ENCODE measurements at places on chromosomes 6 and 20.
A peak's percentile ranks its signal among the peaks of the same experiment; 100 is the strongest.

DNA sequence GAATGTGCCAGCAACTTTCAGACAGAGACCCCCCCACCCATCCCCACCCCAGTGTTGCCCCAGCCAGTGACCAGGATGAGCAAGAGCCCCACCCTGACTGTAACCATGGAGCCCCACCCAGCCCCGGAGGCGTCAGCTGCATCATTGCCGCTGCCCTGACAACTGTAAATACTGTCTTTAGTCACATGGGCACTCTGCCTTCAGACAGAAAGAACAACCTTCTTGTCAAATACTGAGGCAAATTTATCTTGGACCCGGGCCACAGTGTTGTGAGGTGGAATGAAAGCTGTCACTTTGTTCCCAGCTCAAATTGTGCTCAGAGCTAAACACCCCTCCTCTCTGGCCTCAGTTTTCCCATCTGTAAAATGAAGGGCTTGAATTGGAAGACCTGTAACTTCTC is 23.7 kb downstream of the MOCS3 start:
- no peak for DNase-seq

- DNase-seq, result no peak
Observed at GRCh38 chr6:149211046-149211571, 106.4 kb upstream of the TAB2 start.

DNA sequence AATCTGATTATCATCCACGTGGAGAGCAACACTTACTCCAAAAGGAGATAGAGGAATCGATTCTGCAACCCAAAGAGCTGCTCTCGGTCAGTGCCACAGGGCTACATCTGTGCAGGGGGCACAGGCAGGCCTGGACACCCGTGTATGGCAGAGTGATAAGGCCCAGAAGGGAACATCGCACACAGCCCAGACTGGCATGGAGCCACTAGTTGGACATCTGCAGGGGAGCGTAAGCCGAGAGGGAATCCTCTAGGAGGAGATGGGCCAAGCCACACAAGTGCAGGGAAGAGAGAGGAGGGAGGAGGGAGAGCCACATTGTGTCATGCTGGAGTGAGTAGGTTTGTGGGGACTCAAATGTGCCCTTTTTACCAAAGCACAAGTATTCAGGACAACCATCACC is 50.4 kb upstream of the ENTPD6 start:
- no peak for DNase-seq

DNA sequence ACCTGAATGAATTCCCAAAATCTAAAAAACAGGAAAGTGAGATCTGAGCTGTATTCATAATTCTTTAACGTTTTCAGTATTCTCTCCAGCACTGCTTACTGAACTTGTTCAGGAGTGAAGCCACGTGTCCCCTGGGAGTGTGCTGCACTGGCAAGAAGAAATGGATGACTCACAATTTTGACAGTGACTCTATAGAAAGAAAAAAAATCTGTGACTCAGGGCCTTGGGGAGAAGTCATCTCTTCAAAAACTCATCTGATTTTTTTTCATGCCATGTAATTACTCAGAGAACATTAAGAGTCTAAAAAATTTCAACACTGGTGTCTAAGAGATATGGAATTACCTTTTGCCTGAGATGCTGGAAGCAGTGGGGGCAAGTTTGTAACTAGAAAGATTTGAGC is 39.7 kb downstream of the ANKEF1 start:
- no peak for DNase-seq

GRCh38 chr6:2505624-2506023 is 245.1 kb downstream of the MYLK4 start:
- no peak for DNase-seq

DNA sequence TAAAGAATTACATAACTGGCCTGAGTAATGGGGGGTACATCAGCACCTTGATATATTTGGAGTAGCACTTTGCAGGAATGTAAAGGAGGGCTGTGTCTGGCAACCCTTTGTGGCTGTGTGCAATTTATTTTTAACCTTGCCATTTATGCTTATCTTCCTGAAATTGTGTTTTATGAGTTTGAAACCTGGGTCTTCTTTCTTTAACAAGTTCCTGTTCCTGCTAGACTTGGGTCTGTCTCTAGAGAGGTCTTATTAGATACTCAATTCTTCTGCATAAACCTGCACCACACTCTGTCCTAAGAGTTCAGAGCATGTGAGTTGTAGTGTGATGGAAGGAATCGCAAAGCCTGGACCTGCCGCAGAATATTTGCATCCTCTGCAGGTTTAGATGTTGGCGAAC is 181.0 kb downstream of the JARID2 start:
- peak; percentile 27 for DNase-seq

DNA sequence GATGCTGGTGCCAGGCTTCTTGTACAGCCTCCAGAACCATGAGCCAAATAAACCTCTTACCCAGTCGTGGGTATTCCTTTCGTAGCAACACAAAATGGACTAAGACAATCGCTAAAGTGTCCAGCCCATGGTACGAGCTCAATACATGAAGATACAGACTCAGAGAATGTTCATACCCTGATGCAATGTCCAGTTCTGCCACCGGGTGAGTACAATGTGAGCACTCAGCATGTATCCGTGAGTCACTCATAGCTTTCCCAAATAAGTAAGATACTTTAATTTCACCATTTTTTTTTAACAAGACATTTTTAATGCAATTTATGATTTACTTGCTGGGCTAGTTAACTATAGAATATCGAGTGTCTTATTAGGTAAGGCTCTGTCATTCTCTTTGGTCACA is 26.7 kb upstream of the PDE10A start:
- DNase-seq, result no peak

GRCh38 chr6:12543953-12544352 is 172.6 kb upstream of the PHACTR1 start:
- no peak for DNase-seq

DNA sequence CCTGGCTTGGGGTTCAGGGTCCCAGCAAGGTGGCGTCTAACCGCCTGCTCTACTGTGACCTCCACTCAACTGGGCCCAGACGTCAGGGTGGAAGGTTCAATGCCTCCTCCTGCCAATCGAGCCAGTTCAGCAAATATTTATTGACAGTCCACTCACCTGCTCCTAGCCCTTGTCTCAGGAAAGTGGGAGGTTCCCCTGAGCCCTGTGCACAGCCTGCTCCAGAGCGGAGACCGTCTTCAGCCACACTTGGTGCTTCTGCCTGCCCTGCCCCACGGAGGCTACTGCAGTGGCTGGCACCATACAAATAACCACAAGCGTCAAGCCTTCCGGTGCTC is 6.1 kb downstream of the CCDC167 start:
- no peak for DNase-seq

GRCh38 chr6:113707194-113707593 is 150.0 kb upstream of the MARCKS start:
- DNase-seq, result no peak

DNA sequence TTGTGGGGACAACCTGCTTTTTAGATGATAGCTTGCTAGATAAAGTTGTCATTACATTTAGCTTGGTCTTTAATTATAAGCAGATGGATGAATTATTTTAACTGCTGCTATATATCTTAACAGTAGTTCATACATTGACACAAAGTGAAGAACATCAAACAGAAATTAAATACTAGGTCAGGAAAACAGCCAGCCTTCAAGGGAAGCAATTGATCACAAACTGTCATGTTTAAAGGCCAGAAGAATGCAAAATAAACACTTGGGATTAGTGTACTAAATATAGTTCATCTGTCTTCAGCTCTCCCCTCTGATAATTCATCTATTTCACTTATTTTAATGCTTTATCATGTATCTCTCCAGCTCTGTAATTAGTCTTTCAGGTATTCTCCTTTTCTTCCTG is 225.1 kb upstream of the FERMT1 start:
- DNase-seq, result no peak

DNA sequence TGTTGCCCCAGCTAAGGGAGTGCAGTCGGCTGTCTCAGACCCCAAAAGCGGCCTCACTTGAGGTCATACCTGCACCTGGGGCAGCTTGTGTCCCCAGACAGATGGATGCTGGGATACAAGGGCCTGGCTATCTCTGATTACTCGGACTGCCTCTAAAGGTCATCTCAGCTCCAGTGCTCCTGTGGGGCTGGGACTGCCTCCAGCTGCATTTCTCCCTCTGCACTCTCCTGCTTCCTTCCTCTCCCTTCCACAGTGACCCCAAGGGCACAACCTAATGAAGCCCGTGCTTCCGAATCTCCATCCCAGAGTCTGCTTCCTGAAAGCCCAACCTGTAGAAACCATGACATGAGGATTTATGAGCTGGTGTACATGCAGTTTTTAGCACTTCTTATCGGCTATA is 22.8 kb upstream of the OCSTAMP start:
- DNase-seq, result no peak

DNA sequence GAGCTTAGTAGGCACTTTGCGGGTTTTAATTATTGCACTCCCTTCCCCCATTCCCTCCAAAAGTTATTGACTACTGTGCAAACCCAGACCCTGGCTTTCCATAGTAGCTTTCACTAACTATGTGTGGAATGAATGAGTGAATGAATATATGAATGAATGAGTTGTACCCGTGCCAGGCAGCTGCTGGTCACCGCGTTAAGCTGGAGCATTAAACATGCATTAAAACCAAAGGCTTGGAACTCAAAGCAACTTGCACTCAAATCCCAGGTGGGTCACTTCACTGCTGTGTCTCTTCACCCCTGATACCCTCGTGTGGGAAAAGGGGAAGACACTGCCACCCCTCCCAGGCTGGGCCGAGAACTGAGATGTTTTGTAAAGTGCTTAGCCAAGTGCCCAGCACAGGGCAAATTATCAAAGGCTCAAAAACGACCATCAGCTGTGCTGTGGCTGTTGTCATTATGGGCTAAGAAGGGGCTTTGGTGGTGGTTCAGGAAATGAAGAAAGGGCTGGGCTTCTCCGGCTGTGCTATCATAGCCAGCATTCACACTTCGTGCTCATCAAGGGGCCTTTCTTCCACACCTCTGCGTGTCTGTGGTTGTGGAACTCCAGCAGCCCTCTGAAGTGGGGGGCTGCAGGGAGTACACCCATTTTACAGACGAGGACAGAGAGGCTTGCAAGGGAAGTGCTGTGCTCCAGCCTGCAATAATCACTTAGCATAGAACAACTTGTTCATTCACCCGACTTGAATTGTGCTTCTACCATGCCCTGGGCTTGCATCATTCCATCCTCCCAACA is 60.2 kb upstream of the STX16 start:
- DNase-seq, result no peak

DNA sequence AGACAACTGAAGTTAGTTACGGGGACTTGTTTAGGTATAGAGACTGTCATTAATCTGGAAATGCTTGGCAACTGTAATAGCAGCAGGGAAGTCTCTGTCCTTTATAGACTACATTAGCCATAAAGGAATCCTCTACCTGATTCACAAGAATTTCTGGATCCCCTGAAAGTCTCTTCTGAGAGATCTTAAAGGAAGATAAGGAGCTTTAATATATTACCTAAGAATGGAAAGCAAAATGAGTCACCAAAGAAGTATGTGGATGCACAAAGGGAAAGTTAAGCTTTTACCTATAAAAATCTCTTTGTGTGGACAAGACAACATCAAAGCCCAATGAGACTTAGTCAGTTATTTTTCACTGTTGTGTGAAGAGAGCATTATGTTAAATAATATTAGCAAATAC is 92.2 kb upstream of the RSPO3 start:
- no peak for DNase-seq

- DNase-seq, result no peak
Observed at GRCh38 chr20:32985596-32985995, 18.6 kb downstream of the SUN5 start.

DNA sequence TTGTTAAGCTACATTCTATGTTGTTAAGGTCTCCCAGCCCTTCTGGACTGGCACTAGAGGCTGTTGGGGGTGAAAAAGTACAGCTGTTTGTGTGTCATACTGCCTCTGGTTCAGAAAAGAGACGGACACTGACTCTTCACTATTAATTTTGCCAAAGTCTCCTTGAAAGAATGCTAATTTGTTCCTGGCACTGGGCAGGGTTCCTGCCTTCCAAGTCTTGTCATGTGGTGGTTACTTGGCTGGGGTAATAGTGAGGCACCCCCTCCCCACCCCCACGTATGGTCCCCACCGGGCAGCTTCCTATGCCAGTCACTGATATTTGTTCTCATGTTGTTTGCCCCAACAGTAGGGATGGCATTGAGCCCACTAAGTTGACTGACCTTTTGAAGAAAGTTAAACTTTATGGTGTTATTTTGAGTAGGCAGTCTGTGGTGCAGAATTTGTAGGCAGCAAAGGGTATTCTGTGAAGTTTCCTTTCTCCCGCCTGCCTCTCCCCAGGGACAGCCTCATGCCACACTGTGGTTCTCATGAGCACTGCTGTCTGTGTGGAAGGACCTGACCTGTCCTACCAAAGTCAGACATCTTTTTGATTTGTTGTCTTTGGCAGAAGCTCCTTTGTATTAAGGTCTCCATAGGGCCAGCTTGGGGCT is 8.7 kb downstream of the CDS2 start:
- DNase-seq, result no peak

DNA sequence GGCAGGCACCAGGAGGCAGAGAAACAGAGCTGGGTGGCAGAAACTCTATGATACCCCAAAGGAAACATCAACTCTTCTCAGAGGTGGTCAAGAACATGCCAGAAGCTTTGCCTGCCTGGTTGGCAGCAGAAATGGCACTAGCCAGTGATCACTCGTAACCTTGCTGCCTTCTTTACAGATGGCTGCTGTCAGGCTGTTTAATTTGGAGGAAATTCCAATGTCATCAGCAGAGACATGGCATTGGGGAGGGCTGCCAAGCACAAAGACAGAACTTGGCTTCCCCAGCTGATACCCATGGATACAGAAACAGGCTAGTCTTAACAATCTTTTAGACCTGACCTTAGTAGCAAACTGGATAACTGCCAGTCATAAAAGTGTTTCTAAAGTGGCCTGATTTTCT is 153.6 kb downstream of the GMPR start:
- DNase-seq, result no peak

- no peak for DNase-seq
Observed at GRCh38 chr6:56959938-56960337, 5.0 kb downstream of the BEND6 start.

GRCh38 chr6:47288267-47289090 is 21.2 kb downstream of the TNFRSF21 start:
- DNase-seq, result peak; percentile 42

DNA sequence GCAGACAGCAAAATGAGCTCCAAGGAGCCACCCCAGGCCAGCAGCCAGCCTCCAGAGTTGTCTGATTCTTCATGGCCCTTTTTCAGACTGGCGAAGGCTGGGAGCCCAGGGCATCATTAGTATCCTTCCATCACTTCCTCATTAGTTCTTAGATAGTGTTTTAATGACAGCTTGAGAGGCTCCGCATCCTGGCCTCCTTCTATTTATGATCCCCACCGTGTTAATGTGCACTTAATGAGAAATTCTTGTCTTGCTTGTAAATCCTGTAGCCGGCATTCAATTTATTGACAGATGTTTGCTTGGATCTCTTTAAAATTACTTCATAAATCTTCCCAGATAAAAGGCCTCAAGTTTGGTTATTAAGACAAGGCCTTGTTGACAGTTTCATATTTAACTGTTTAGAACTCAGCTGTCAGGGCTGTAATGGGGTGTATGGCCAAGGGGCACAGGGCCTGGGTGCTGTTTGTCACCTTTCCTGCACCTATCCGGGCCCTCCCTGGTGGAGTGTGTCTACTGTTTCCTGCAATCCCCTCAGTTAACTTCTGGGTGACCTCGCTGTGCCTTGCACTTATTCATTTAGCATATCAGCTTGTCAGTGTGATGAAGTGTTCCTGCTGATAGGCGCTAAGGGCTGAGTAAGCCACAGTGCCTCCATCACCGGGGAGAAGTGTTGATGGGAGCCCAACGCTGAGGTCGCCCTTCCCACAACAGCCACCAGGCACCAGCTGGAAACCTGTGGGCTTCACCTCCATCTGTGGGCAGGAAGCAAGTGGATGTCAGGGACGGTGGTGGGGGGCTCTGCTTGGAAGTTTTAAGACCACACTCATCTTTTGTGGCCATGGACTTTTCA is 169.3 kb downstream of the TSHZ2 start:
- no peak for DNase-seq

- peak; percentile 16 for DNase-seq
Observed at GRCh38 chr6:54252916-54253315, 55.3 kb upstream of the TINAG start.
